ENCODE measurements at places on chromosomes 6 and 20.

GRCh38 chr6:151690768-151691562 is 116.5 kb upstream of the ESR1 start:
- DNase-seq = no peak

- no peak for DNase-seq
Measured at GRCh38 chr20:34328928-34329677, 25.9 kb upstream of the AHCY start.

- no peak for DNase-seq
Measured at GRCh38 chr6:168387426-168387825, 53.6 kb upstream of the SMOC2 start.

DNA sequence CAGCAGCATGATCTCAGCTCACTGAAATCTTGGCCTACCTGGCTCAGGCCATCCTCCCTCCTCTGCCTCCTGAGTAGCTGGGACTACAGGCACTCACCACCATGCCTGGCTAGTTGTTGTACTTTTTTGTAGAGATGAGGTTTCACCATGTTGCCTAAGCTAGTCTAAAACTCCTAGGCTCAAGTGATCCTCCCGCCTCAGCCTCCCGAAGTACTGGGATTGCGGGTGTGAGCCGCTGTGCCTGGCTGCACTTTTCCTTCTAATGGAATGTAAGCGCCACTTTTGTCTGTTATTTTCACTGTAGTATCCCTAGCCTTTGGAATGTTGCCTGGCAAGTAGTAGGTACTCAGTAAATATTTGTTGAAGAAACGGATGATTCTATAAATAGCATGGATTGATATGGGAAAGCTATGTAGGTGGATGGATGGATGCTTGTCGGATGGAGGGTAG is 10.4 kb upstream of the TRIB3 start:
- DNase-seq = no peak

- DNase-seq = peak; percentile 10
Measured at GRCh38 chr6:153231048-153231646, 100.1 kb upstream of the RGS17 start.

Data from ovary (tissue), 10 donors.